ENCODE measurements at places on chromosomes 3 and 15.

DNA sequence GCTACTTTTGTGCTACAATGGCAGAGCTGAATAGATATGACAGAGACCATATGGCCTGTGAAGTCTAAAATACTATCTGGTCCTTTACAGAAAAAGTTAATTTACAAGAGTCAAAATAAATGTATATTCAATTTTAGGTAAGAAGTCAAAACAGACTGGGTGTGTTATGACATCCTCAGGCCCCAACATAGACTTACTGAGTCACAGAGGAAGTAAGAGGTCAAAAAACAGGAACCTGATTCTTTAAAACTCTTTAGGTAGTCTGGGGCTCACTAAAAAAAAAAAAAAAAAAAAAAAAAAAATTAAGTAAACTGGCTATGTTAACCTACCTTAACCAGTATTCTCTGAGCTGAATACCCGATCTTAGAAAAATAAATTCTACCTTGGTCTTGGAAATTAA is 13.1 kb downstream of the DNAAF4 start:
- DNase-seq = no peak

DNA sequence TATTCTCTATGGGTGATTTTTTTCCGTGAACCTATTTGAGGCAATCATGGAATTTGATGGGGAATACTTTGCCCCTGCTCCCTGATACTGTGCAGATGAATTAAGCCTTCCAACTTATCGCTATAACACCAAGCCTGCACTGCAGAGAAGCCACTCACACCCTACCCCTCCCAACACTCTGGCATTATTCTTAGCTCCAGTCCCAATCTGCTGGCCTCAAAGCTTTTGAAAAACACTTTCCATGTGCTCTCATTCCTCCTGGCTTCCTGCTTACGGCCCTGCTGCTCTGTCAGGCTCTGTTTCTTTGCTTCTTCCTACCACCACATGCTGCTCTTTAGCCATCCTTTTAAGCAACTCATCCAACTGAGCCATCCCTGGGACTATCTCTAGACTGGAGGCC is 327.8 kb upstream of the SLCO3A1 start:
- no peak for DNase-seq

DNA sequence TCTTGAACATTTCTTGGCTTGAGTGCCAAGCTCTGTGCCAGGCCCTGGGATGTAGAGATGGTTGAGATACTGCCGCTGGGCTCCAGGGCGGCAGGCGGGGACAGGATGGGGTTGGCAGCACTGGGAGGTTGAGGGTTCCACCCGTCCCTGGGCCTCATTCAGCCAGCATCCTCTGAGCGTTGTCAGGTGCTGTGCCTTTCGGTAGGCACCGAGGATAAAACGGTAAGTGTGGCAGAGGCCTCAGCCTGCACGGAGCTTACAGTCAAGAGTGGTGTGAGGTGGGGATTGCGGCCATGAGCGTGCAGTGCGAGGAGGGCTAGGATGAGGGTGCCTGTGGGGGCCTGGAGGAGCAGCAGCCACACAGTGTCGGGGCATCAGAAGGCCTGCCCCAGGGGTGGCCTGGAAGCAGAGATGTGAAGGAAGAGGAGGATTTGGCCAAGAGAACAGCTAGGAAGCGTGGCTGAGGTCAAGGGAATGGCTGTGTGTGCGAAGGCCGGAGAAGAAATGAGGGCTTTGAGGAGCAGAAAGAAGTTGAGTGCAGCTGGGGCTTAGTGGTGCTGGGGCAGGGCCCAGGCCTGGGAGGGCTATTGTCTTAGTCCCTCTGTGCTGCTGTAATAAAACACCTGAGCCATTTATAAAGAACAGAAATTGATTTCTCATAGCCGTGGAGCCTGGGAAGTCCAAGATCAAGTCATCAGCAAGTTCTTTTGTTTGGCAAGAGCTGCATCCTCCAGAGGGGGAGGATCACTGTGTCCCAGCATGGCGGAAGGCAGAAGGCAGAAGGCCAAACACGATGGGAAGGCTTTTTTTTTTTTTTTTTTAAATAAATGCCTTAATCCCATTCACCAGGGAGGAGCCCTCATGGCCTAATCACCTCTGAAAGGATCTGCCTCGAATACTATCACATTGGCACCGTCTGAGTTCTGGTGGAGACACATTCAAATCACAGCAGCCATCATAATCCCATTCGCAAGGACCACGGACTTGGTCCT is 22.7 kb downstream of the CORO2B start:
- no peak for DNase-seq

DNA sequence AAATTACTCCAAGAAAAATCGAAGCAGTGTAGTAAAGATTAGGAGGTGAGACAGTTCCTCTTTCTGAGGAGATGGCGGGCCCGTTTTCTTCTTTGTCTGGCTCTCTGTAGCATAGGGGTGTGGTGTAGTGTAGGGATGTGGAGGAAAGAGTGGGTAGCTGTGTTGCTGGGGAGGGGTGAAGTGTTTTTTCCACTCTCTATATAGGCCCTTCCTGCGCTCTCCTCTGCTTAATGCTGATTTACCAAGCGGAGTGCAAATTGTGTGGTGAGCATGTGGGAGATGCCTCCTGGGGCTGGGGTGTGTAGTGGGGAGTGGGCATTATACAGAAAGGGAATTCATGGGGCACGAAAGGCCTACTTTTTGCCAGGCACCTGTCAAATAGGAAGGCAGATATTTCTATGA is 94.9 kb downstream of the ST6GAL1 start:
- DNase-seq = no peak

- no peak for DNase-seq
Observed at GRCh38 chr15:63892794-63893441, 59.2 kb upstream of the HERC1 start.

- DNase-seq = no peak
Observed at GRCh38 chr15:51757450-51757849, 6.1 kb downstream of the TMOD2 start.

DNA sequence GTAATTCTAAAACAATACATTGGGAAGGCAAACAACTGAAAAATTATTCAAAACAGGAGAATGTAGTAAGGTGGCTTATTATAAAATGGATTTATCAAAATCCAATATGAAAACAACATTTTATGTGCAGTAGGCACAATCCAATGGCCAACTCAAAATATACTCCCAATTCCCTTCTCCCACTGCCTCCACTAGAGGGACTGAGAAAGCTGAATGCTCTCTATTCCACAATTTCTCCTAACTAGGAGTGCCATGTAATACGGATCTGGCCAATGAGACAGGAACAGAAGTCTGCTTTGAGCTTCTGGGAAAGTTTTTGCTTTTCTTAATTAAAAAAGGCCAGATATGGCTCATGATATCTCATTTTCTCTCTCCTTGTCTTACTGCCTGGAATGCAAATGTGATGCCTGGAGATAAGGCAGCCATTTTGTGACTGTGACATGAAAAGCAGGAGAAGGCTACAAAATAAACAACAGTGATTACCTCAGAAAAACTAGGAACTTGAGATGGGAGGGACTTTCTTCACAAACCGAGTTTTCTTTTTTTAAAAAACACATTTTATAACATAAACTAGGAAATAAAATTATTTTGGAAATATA is 18.8 kb upstream of the VGLL4 start:
- no peak for DNase-seq

Data from brain pericyte (primary cell).